ENCODE measurements at places on chromosomes 2 and 18. TPM values are rescaled to one million over a fixed set of nuclear protein-coding genes. Genes with fewer than 3 reads are reported as not detected.
A peak's percentile ranks its signal among the peaks of the same experiment; 100 is the strongest.

Gene CSRNP3
- total RNA-seq: 2.8 TPM

Gene KIF5C
- 2.7 TPM for total RNA-seq

Gene DCAF17
- total RNA-seq: 15.6 TPM

Gene SCG2
- total RNA-seq: 6.7 TPM

Gene MSTN
- 0.09 TPM for total RNA-seq

Gene MC5R
- total RNA-seq: not detected

Gene C2orf66
- total RNA-seq: not detected

Gene DHRS9
- total RNA-seq: 206 TPM

Gene ARL4C
- 8.3 TPM for total RNA-seq

- no peak for DNase-seq
These were observed 250.1 kb upstream of the DPP10 start for GRCh38 chr2:114192362-114192761.

- DNase-seq: no peak
These were observed 5.4 kb downstream of the MPPE1 start for GRCh38 chr18:11902522-11903292.

DNA sequence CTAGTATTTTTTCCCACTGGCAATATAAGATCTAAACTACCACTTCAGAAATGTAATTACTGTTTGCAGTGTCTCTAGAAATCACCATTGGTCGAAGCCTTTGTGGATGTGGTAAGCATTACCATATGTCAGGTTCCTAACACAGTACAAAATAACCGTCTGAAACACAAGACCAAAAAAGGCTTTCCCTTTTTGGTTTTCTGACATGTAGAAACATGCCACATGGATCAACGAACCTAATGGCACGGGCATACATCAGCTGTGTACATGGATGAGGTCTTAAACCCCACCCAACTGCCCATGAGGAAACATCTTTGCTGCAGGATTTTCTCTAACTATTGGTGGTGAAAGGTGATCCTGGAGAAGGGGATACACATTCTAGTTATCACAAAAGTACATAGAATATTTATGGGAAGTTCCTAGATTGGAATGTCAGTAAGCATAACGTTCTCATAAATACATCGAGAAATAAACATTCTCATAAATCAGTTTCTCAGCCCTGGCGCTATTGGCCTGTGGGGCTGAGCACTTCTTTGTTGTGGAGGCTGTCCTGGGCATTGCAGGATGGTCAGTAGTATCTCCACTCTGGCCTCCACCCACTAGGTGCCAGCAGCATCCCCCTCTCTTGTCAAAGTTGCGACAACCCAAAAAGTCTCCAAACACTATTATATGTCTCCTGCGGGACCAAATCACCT, 9.0 kb downstream of the VIT start:
- DNase-seq: no peak

- peak; percentile 74 for DNase-seq
These were observed 122.4 kb downstream of the SETBP1 start for GRCh38 chr18:44803019-44803650.

DNA sequence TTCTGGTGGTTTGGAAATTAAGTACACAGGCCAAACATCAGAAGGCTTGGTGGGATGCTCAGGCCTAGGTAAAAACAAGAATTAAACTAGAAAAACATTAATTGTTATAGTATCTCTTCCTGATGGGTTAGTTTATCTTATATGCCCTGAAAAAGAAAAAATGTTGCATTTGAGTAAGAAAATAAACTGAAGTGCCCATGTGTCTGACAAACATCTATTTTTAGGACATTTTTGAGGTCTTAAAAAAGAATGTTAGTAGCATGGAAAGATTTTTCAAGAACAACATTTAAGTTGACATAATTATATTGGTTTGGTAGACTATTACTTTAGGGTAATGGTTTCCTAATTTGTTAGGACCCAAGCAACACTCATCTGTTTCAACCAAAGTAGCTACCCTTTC, 140.1 kb upstream of the RND3 start:
- no peak for DNase-seq

- no peak for DNase-seq
These were observed 1.4 kb downstream of the MBP start for GRCh38 chr18:77131100-77131651.

GRCh38 chr2:99571533-99571932, 81.7 kb upstream of the REV1 start:
- DNase-seq: no peak

DNA sequence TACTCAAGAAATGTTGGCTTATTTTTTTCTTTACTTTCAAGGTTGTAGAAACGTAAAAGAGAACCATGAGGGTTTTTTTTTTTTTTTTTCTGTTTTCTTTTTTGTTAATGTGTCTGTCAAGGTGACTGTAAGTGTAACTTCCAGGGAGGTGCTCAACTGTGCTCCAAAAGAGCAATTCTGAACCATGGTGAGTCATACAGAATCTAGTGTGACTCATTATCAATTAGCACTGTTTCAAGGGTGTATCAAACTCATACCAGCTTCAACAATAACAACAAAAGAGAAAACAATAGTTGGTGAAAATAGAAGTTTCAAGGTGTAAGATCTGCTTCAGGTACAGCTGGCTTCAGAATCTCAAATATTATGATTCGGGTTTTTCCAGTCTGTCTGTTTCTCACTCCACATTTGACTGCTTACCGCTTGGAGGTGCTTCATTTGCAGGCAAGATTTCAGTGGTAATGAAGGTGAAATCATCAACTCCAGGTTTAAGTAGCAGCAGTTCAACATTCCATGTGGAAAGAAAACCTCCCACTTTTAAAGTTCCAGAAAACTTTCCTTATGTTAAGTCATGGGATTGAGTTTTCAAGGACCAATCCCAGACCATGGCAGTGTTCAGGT, 850.6 kb downstream of the CNTNAP5 start:
- no peak for DNase-seq

GRCh38 chr2:217614096-217614495, 388.7 kb downstream of the TNS1 start:
- DNase-seq: no peak

DNA sequence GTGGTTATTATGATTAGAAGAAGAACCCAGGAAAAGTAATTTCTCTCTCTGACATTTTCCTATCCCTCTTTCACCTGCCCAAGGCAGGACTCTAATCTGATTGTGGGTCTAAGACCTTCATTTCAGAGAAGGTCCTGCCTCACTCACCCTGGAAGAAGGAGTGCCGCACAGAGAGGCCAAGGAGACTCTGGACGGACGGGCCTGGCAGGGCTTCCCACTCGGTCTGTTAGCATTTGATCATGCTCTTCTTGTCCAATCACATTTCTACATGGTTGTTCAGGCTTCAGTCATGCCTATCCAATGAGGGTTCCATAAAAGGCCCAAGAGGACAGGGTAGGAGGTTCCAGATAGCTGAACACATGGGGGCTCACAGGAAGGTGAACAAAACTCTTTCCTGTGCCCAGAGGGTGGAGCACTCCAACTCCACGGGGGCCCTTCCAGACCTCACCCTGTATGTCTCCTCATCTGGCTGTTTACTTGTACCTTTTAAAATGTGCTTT, 27.0 kb downstream of the ZNF892 start:
- no peak for DNase-seq

DNA sequence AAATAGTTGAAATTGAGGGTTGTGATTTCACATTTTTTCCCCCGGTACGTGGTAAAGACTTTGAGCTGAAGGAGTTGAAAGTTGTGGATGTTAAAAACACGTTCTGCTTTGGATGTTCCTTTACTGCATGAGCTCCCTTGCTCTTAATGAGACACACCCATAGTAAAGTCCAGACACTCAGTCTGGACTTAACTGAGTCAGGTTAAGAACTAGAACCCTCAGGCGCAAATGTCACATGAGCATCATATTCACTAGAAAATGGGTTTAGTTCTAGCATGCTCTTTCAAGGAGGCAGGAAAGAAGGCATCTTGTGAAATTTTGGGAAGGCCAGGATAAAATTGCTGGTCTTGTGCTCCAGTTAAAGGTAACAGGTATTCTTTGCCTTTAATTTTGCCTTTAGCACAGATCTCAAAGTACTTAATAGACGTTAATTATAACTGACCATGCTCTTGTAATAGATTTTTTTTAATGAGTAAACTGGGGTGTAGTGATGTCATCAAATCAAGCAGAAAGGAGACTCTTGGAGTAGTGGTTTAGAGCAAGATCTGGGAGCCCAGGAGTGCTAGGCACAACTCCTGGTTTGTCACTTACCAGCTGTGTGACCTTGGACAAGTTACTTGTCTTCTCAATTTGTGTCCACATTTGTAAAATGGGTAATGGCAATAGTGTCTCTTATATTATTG, 20.6 kb downstream of the ITGA6 start:
- no peak for DNase-seq

- no peak for DNase-seq
These were observed 31.3 kb downstream of the ADAM17 start for GRCh38 chr2:9524291-9524690.

DNA sequence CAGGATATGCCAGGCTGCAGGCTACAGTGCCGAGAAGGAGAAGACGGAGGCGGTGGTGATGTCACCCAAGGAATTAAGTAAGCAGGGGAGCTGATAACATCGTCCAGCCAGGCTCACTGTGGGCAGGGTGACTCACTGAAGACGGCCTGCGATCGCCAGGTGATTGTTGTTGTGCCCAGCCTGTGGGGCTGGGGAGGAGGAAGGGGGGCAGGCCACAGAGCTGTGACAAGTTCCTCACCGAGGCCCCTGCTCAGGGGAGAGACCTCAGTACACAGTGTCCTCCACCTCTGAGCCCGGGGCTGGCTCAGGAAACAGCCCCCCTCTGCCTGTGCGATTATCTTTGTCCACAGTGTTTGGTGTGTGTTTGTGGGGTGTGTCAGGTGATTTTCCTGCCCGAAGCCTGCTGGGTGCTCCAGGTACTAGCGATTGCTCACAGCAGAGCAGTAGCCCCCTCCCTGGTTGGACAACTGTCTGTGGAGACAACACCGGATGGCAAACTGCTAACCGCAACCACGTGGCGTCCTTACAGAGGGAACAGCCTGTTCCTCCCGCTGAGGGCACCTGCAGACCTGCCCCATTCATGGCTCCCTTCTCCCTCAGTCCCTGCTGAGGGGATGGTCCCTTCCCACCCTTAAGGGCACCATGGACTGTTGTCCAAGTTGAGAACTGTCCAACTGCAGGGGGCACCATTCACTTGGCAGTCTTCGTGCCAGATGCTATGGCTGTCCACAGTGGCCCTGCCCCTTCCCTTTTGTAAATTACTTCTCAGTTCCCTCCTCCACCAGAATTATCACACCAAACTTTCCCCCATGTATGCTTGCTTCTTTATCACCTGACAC, 95.1 kb downstream of the ZFP36L2 start:
- DNase-seq: peak; percentile 97

- DNase-seq: no peak
These were observed 44.0 kb downstream of the GPR155 start for GRCh38 chr2:174442546-174443510.

DNA sequence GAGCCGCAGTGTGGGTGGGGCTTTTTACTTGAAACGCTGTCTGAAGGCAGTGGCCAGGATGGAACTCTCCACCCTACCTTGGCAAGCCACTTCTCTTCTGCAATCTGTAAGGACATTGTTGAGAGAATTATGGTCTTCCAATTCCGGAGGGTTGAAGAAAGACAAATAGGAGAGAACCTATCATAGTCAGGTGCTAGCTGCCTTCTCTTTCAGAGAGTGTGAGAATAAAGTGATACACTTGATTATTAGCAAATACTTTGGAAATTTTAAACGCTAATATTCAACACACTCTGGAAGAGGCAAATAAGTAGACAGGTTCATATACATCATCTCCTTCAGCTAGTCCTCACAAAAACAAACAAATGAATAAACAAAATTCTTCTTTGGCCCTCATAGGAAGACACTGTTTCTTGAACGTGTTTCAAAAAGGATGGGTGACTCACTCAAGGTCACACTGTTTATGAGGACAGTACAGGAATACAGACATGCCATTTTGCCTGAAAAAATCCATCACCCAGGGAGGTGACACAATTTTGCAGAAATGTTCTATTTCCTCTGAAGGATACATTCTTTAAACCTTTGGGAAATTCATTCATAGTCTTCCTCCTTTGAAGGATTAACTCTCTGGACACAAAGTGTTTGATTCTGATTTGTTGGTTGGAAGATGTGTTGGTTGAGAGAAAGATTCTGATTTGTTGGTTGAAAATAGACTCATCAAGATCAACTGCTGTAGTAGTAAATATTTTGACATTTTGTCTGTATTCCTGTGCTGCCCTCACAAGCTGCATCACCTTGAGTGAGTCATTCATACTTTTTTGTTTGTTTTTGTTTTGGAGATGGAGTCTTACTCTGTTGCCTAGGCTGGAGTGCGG, 2.2 kb upstream of the IL1RN start:
- no peak for DNase-seq

- DNase-seq: no peak
These were observed 14.3 kb downstream of the CCDC150 start for GRCh38 chr2:196653843-196654242.

GRCh38 chr18:8610459-8610851, 1.2 kb downstream of the RAB12 start:
- DNase-seq: no peak

DNA sequence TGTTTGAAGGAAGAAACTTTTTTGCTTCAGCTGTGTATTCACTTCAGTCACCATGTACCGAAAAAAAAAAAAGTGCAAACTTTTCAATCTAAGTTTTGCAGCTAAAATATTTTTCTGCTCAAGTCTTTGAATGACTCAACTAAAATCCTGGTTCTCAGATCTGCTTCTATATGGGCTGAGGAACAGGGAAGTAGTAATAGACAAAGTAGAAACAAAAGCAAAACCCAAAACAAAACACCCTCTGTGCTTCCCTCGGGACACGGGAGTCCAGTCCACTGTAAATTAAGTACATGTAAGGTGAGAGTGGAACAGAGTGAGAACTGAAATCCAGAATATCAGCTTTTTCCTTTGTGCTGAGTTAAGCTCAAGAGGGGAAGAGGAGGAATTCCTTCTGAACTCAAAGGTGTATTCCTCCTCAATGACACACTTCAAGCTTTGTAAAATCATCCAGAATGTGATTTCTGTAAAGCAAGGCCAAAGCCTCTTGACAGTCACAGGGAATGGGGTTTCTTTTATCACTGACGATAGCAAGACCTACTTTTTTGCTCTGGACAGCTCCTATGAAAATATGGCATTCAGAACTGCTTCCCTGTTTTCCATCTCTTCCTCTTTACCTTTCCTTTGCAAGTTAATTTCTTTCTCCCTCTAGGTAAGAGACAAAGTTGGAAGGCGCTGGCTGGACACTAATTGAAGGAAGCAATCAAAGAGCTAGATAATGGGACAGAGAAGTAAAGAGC, 433.5 kb upstream of the MMADHC start:
- no peak for DNase-seq

- no peak for DNase-seq
These were observed 92.8 kb downstream of the HDAC4 start for GRCh38 chr2:239307921-239308613.

DNA sequence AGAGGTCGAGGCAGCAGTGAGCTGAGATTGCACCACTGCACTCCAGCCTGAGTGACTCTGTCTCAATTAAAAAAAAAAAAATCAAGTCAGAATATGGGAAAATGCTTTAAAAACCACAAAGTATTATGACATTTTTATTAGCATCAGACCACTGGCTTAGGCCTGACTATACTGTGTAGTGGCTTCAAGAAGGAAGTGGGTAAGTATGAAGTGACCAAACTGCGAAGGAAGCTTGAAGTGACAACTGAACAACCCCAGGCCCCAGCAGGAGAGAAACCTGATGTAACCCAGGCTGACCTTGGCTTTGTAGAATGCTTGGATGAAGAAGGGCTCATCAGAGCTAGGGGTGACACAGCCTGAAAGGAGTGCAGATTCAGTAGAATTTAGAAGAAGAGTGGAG, 21.4 kb upstream of the HAAO start:
- no peak for DNase-seq

GRCh38 chr2:69509011-69509749, 71.9 kb upstream of the NFU1 start:
- DNase-seq: no peak

- DNase-seq: no peak
These were observed 95.1 kb downstream of the MYO5B start for GRCh38 chr18:50099725-50100407.
